A549 treated with dexamethasone at 1 μM for 4 hours (cell line): ENCODE measurements at places on chromosomes 1 and 21. TPM values are rescaled to one million over a fixed set of nuclear protein-coding genes. Genes with fewer than 3 reads are reported as not detected.

UBASH3A gene
- 0.13 to 0.30 TPM (median 0.18 TPM) in 5 replicates for total RNA-seq

SLC45A1 gene
- 6.2 to 11.2 TPM (median 9.9 TPM) in 5 replicates for total RNA-seq

FAM163A gene
- not detected in 5 replicates for total RNA-seq

CD5L gene
- not detected in 5 replicates for total RNA-seq

TAL1 gene
- 0.01 to 0.05 TPM (median 0.02 TPM) in 4 of 5 replicates, not detected in the other for total RNA-seq

S100B gene
- total RNA-seq, result not detected in 5 replicates

DENND1B gene
- total RNA-seq, result 2.1 to 3.8 TPM (median 2.7 TPM) in 5 replicates

RIMKLA gene
- total RNA-seq, result 0.25 to 0.98 TPM (median 0.47 TPM) in 5 replicates

AGRN gene
- total RNA-seq, result 56.7 to 117 TPM (median 107 TPM) in 5 replicates

HMGN1 gene
- 164 to 215 TPM (median 171 TPM) in 5 replicates for total RNA-seq

UTS2 gene
- not detected in 5 replicates for total RNA-seq

LAPTM5 gene
- 0.18 to 0.37 TPM (median 0.27 TPM) in 5 replicates for total RNA-seq

OPTC gene
- not detected in 5 replicates for total RNA-seq

CAPN8 gene
- 0.81 to 2.0 TPM (median 2.0 TPM) in 5 replicates for total RNA-seq

ERG gene
- total RNA-seq, result 0.07 to 0.09 TPM (median 0.08 TPM) in 4 of 5 replicates, not detected in the other

PARK7 gene
- total RNA-seq, result 326 to 377 TPM (median 346 TPM) in 5 replicates

IL20 gene
- total RNA-seq, result not detected in 5 replicates

RPTN gene
- total RNA-seq, result 0.02 TPM in 1 of 5 replicates, not detected in the others

MFAP2 gene
- total RNA-seq, result 0.57 to 2.0 TPM (median 1.3 TPM) in 5 replicates

FABP3 gene
- not detected in 5 replicates for total RNA-seq
